Smooth muscle cell of the brain vasculature (primary cell): ENCODE measurements at places on chromosomes 4 and X.

DNA sequence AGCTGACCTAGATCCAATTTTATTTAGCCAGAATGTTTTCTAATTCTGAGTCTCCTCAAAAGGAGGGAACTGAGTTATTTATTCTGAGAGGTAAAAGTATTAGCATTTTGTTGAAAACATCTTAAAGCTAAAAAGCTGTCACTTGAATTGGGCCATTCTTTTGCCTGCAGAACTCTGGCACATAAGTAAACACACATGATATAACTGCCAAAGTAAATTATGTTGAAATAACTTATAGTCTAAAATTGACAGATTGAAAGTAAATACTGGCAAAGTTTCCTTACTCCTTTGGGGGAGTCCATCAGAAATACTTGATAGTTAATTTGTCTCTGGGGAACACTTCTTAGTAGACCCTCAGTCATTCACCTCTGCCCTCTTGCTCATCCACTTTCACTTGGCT lies 38.3 kb upstream of the SLC25A4 start:
- no peak for DNase-seq

- no peak for DNase-seq
Measured at GRCh38 chr4:174375422-174375821, 91.7 kb downstream of the CEP44 start.

GRCh38 chr4:335515-335914 lies 2.1 kb upstream of the ZNF141 start:
- no peak for DNase-seq

DNA sequence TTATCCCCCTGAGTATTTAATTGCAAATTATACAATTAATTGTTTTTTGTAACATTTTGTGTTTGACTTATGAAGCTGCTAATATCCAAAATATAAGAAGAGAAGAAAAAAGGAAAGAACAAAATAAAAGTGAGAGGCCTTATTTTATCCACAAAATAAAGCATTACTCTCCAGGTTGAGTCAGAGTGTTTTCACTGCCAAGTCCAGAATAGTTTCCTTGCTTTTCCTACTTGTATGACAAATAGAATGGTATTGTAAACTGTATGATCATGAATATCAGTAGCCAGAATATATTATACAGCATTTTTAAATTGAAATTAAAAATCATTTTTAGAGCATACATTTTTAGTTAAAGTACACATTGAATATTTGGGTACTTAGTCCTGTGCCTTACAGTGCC lies 237.8 kb downstream of the NDST4 start:
- no peak for DNase-seq

DNA sequence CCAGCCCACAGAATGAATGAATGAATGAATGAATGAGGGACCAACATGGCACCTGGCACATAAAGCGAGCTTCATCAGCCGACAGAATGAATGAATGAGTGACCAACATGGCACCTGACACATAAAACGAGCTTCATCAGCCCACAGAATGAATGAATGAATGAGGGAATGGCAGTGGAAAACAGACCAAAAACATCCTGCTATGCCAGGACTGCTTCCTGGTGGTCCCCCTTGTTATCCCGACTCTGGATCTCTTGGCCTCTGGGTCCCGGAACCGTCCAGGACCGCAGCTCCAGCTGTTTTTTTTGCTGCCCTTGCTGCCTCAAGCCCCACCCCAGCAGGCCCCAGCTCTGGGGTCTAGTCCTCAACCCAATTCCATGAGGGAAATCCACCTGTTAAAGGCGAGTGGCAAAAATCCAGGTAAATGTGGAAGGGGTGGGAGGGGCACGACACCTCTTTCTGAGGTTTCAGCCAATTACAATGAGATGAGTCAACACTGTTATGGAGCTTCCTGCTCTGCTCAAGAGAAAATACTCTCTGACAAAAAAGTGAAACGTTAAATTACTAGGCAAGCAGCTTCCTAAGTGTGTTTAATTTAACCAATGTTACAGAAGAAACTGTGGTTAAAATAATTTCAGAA lies 72.0 kb upstream of the MTNR1A start:
- DNase-seq, result no peak

DNA sequence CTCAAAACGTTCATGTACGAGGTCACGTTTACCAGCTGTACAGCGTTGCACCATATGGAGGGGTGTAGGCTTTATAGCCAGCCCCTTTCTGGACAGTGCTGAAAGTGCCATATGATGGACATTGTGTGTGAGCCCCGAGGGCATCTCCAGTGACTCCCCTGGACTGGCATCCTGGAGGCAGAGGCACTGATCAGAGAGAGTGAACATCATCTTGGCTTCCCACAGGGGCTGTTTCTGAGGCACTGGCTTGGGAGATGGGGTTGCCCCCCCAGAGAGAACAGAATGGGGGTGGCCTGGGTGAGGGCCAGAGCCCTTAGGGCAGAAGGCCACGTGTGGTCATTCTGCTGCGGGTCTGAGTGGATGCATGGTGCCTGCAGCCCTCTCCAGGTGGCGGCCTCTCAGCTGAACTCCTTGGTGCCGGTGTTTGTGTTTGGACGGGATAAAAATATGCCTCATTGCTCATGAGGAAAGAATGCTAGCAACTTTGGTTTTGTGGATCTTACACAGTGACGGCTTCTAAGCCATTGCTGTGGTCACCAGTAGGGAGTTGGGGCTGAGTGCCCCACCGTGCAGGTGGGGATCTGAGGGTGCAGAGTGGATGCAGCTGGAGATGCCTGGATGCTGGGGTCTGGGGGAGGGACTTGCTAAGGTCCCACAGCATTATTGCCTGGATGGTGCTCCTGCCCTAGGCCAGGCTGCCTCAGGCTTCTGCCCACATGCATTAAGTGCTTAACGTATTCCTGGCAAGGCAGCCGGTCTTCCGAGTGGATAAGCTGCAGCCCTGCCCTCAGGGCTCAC lies 3.4 kb downstream of the WFS1 start:
- peak; percentile 51 for DNase-seq

GRCh38 chr4:170497112-170497511 lies 407.4 kb upstream of the AADAT start:
- DNase-seq, result no peak

- peak; percentile 70 for DNase-seq
Measured at GRCh38 chrX:131704136-131704695, 160.3 kb downstream of the OR13H1 start.

DNA sequence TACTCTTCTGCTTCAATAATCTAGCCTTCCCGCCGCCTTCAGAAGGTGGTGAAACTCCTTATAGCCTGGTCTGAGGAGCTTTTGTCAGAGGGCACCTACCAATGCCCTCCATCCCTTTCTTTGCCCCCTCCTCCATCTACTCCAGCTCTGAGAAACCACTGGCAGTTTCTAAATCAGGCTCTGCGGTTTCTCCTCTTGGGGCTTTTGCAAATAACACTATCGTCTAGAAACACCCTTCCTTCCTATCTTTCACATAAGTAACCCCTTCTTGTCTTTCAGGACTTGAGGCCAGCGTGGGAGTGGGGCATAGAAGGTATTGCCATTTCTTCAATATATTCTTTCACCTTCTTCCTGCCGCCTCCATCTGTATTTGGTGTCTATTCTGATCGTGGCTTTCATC lies 1.2 kb upstream of the EFHC2 start:
- no peak for DNase-seq

DNA sequence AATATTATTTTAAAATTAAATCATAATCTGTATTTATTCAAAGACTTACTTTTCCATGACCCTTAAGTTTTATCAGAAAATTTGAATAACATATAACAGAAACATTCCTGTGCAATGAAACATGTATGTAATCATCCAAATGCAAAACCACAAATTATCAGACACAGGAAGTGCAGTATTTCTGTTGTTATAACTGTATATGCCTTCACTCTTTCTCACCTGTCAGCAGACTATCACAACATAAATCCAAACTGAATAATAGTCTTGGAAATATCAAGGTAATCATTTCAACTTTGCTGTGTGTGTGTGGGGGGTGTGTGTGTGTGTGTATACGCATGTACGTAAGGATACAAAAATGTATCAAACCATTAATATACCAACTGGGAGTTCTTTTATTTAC lies 285.9 kb downstream of the SLC7A11 start:
- DNase-seq, result no peak

GRCh38 chr4:73762409-73762808 lies 22.0 kb downstream of the CXCL8 start:
- DNase-seq, result no peak

- DNase-seq, result no peak
Measured at GRCh38 chrX:121036951-121037350, 10.5 kb upstream of the GLUD2 start.

DNA sequence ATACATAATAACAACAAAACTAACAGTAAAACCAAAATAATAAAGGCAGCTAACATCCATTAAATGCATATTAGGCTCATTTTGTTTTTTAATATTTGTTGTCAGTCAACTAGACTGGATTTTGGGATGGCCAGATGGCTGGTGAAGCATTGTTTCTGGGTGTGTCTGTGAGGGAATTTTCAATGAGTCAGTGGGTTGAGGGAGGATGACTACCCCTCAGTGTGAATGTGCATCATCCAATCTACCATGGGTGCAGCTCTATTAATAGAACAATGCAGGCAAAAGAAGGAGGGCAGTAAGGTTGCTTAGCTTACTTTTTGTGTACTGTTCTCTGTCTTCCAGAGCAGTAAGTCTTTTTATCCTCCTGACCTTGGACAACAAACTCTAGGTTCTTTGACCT lies 484.2 kb upstream of the HS3ST1 start:
- no peak for DNase-seq

DNA sequence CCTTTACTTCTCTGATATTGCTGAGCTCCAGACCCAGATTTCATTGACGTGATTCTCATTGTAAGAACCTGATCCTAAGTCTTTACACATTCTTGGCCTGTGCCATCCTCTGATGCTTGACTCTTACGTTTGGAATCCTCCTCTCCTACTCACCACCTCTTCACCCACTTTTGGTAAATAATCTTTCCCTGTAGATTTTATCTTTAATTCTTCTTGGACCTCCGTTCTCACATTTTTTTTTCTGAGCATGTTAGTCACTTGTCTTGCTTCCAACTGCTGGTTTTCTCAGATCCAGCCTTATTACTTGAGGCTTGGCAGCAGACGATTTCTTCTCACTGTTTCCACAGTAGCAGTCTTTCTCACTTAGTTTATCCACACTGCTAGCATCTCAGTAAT lies 12.4 kb upstream of the SH3RF1 start:
- DNase-seq, result no peak

- DNase-seq, result peak; percentile 80
Measured at GRCh38 chr4:106369456-106370060, 980 bp upstream of the GIMD1 start.

DNA sequence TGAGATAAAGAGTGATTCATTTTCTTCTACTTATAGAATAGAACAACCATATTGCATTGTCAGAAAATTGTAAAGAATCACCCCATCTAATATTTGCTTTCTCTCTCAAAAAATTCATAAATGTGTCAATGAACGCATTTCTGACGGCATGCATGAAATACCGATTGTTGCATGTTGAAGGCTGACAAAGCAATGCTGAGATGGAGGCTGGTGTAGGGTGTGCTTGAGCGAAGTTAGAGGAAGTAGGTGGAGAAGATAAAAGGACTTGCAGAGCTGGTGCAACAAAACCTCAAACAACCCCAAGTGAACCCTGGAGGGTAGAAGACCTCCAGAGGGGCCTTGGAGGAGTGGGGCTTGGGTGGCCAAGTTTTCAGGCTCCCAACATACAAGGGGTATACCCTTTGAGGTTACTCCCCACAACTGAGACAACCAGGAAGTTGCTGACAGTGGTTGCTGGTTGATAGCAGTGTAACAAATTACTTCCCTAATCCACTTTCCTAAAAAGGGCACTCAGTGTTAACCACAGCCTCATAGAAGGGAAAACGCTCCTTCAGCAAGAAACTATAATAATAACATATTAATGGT lies 452.7 kb downstream of the NLGN4X start:
- no peak for DNase-seq

DNA sequence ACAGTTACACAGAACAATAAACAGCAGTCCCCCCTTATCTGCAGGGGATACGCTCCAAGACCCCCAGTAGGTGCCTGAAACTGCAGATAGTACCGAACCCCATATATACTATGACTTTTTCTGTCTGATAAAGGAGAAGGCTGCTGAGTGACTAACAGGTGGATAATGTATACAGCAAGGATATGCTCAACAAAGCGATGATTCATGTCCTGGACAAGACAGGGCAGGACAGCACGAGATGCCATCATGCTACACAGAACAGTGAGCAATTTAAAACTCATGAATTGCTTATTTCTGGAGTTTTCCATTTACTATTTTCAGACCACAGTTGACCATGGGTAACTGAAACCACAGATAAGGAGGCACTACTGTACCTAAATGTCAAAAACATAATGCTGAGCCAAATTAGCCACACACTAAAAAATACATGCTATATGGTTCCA lies 76.1 kb downstream of the MANBA start:
- DNase-seq, result no peak

- no peak for DNase-seq
Measured at GRCh38 chr4:57156242-57156990, 46.2 kb upstream of the IGFBP7 start.

DNA sequence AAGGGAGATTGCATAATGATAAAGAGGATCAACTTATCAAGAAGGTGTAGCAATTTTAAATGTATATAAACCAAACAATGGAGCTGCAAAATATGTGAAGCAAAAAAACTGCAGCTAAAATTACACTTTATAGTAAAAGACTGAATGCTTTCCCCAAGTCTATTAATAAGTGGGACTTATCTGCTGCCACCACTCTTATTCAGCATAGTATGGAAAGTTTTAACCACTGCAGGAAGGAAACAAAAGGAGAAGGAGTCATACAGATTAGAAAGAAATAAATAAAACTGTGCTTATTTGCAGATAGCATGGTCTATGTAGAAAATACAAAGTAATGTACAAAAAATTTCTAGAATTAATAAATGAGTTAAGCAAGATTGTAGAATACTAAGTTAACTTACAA lies 94.1 kb upstream of the GK2 start:
- DNase-seq, result no peak

DNA sequence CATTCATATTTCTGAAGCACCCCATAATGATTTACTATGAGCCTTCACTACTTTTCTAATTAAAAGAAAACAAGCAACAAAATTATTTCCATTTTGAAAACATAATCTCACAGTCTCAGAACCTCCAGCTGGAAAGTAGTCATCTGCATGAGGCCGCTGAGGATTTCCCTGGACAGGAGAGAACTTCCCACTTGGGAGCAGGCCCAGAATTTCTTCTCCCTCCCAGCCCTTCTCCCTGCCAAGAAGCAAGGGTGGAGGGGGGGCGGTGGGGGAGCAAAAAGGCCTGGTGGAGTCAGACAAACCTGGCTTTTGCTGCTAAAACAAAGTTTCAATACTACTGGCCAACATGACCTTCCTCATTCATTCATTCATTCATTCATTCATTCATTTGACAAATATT lies 167.3 kb downstream of the PJA1 start:
- no peak for DNase-seq

GRCh38 chr4:41213625-41214135 lies 662 bp downstream of the APBB2 start:
- DNase-seq, result no peak

GRCh38 chr4:169996379-169997240 lies 29.6 kb downstream of the MFAP3L start:
- no peak for DNase-seq
